ENCODE measurements at places on chromosomes 3 and 15.
A peak's percentile ranks its signal among the peaks of the same experiment; 100 is the strongest.

- peak; percentile 17 for DNase-seq
Observed at GRCh38 chr15:68379058-68379758, 52.8 kb downstream of the ITGA11 start.

- DNase-seq: no peak
Observed at GRCh38 chr3:63523100-63523499, 129.4 kb upstream of the SNTN start.

DNA sequence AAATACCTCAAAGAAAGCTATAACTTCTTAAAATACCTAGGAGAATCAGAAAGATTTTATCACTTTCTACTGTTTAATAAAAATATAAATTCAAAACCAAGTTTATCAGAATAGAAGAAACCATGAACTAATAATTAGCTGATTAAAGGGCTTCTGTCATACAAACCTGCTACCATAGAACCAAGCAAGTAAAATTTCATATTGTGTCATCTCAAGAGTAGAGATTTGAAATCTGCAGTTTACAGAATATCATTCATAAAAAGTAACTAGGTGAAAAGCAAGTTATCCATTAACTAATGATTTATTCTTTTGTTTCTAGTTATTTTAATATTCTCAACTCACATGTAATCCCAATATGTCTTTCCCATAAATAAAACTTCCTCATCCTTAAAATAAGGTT, 36.8 kb upstream of the XXYLT1 start:
- DNase-seq: no peak

DNA sequence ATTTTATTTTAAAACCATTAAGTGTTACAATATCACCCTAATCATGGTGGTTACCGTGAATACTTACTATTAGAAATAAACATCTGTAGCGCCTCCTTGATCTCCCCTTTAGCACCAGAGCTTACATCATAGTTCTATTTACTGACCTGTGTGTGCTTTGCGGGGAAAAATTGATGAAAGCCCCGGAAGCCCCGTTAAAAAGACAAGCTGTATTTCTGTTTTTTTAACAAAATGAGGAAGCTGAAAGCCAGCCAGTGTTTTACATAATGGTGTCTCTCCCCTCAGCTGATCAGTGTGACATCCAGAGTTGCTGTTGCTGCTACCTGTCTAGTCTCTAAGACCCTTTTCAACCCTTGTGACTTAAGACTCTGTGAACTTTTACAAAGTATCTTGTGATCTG, 100.8 kb downstream of the OPA1 start:
- no peak for DNase-seq

DNA sequence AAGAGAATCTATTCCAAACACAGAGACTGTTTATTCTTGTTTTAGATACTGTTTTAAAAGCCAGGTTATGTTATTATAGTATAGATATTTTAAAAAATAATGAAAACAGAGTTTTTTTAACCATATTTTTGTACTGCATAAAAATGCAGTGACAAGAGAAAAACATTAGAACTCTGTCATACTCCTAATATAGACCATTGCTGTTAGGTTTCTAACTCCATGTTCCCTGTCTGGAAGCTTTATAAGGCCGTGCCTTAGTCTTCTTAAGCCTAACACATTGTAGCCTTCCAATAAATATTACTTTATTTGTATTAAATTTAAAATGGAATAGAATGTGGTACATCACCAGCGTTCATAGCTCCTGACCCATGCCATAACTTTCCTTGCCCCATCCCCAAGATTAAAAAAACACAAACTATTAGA, 53.2 kb downstream of the MBNL1 start:
- no peak for DNase-seq

DNA sequence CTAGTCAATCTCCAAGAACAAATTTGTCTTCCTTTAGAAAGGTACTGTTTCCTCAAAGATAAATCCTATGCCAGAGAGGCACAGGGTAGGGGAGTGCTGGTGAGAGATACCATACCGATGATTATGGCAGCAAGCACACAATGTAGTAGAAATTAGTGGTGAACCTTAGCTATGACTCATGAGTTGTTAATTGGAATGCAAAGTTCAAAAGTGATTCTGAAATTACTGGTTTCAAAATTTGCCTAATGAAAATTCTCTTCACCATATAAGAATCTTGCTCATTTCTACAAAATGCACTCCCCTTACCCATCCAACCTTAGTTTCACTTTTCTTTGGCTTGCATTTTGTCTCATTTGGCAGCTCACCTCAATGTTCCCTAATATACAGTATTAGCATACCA, 139.5 kb upstream of the SLC2A2 start:
- no peak for DNase-seq

GRCh38 chr3:100966807-100967206, 26.4 kb downstream of the ABI3BP start:
- DNase-seq: no peak

- DNase-seq: no peak
Observed at GRCh38 chr3:166060789-166061479, 223.7 kb upstream of the BCHE start.

Data from femur (tissue), 1 donor.